ENCODE measurements at places on chromosomes 2 and 18.

- DNase-seq = no peak
Measured at GRCh38 chr2:85250045-85250444, 77.7 kb downstream of the TGOLN2 start.

- DNase-seq = no peak
Measured at GRCh38 chr2:56185582-56186046, 1.8 kb downstream of the CCDC85A start.

- no peak for DNase-seq
Measured at GRCh38 chr2:207188626-207189419, 23.1 kb upstream of the KLF7 start.

- no peak for DNase-seq
Measured at GRCh38 chr2:189056200-189057106, 82.3 kb downstream of the COL3A1 start.

DNA sequence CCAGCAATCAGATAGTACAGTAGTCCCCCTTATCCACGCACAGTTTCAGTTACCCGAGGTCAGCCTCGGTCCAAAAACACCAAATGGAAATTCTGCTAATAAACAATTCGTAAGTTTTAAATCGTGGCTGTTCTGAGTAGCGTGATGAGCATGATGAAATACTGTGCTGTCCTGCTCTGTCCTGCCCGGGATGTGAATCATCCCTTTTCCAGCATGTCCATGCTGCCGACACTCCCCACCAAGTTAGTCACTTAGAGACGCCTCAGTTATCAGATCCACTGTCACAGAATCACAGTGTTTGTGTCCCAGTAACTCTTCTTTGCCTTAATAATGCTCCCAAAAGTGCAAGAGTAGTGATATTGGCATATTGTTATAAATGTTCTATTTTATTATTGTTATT, 62.1 kb downstream of the MEX3C start:
- no peak for DNase-seq

- DNase-seq = no peak
Measured at GRCh38 chr2:122873951-122874350, 1118.5 kb downstream of the TSN start.

DNA sequence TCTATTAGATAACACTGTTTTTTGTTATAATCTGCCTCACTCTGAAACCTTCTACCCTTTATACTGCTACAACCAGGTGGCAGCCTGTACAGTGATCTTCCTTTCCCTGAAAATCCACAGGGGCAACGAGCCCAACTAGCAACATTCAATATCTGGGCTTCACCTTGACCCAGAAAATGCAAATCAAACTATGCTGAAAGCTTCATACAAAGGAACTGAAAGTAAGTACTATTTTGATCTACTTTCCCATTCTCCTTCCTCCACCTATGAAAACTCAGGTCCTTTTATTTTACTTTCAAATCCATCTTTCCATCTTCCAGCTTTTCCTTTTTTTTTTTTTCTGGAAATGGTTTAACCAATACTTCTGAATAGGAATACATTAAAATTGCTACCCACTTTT, 175.8 kb upstream of the CCDC150 start:
- DNase-seq = no peak

DNA sequence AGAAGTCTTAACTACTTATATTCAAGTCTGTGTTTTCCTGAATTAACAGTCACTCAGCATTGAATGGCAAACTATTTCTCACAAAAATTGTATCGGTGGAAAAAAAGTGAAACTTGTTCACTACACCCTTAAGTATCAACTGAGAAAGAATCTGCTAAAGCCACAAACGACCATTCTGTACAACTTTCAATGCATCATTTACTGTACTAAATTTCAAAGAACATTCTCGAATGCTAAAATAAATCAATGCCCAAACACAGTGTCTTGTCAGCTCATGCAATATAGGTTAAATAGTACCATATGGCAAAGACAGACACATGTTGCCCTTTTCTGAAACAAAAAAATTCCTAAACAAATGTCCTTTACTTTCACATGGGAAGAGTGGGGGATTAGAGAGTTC, 9.0 kb downstream of the ZNF516 start:
- no peak for DNase-seq

DNA sequence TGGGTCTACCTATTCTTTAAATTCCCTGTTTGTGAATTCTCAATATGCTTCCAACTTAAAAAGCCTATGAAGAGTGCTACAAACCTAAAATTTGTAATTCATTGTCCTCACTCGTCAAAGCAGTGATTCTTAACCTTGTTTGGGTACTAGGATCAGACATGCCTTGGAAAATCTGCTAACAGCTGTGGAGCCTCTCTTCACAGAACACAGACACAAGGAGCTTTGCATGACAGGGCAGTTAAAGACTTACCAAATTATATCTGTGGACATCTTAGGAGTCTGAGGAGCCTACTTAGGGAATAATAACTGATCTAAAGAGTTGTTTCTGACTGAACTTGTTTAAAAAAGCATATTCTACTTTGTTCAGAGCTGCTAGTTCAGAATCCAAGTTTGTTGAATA, 38.1 kb downstream of the TMEM87B start:
- DNase-seq = no peak

Measured in CD4-positive, alpha-beta T cell treated with Interleukin-4 for 1 hour (primary cell).